ENCODE measurements at places on chromosomes 6 and 20. TPM values are rescaled to one million over a fixed set of nuclear protein-coding genes. Genes with fewer than 3 reads are reported as not detected.

The KCNK16 gene
- total RNA-seq, result not detected

The ETV7 gene
- total RNA-seq, result 3.3 TPM

The FOXA2 gene
- total RNA-seq, result not detected

The C20orf141 gene
- not detected for total RNA-seq

The LGSN gene
- 0.18 TPM for total RNA-seq

The PLCB1 gene
- 3.3 TPM for total RNA-seq

The ERVFRD-1 gene
- not detected for total RNA-seq

The FERMT1 gene
- total RNA-seq, result 0.22 TPM

The SMOC2 gene
- total RNA-seq, result 0.20 TPM

The PRDM1 gene
- total RNA-seq, result 55.4 TPM

The GPR63 gene
- total RNA-seq, result 0.67 TPM

The ATG5 gene
- 24.2 TPM for total RNA-seq

The SPATA2 gene
- 9.6 TPM for total RNA-seq

The FRK gene
- 0.06 TPM for total RNA-seq

The NFATC2 gene
- 67.0 TPM for total RNA-seq

The RNF144B gene
- total RNA-seq, result 3.7 TPM

The SLC39A7 gene
- total RNA-seq, result 19.1 TPM

The SOX12 gene
- total RNA-seq, result 13.6 TPM

The PHACTR1 gene
- 1.1 TPM for total RNA-seq

The NHLRC1 gene
- total RNA-seq, result 0.56 TPM

The LIME1 gene
- 248 TPM for total RNA-seq

Data from T-cell (primary cell).